Nucleus accumbens (tissue), 56 donors: ENCODE measurements at places on chromosomes 1 and 21.
A peak's percentile ranks its signal among the peaks of the same experiment; 100 is the strongest.

GRCh38 chr1:228455715-228456114 lies 31.5 kb upstream of the RNF187 start:
- DNase-seq: no peak

GRCh38 chr21:35402061-35402460 lies 353.0 kb upstream of the RUNX1 start:
- DNase-seq: no peak

- no peak for DNase-seq
Observed at GRCh38 chr1:8061673-8062386, 35.7 kb upstream of the ERRFI1 start.

- DNase-seq: no peak
Observed at GRCh38 chr1:65277605-65278347, 31.6 kb upstream of the DNAJC6 start.

GRCh38 chr1:186202271-186202764 lies 172.7 kb downstream of the TPR start:
- no peak for DNase-seq

DNA sequence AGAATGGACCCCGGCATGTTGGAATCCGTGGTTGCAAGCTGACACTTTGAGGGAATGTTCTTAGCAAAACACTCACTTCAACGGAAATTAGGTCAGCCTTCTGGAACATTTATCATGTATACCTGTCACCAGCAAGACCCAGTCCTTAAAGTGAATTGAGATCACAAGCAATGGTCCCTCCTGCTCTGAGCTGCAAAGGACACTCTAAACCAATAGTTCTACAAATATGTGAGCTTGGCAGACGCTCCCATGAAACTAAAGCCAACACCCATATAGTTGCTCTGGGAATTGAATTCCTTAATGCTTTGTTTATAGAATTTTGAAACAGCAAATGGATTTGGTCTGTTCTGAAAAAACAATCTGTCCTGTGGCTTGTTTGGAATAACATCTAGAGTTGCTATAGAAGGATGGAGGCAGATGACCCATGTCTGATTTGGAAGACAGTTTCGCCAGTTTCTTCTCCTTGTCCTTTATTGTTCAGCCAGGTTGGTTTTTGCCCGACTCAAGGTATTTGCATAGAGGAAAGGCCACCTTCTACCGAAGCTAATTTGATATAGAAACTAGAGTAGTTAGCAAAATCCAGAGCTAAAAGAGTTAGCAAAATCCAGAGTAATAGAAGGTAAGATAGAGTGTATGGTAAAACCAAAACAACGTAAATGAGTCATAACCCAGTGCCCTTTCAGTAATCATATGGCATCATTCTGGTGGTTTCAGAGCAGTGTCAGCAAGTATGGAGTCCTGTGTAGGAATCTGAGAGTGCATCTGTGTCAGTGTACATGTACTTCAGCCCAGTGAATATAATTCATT lies 236.2 kb downstream of the NFIA start:
- DNase-seq: no peak

DNA sequence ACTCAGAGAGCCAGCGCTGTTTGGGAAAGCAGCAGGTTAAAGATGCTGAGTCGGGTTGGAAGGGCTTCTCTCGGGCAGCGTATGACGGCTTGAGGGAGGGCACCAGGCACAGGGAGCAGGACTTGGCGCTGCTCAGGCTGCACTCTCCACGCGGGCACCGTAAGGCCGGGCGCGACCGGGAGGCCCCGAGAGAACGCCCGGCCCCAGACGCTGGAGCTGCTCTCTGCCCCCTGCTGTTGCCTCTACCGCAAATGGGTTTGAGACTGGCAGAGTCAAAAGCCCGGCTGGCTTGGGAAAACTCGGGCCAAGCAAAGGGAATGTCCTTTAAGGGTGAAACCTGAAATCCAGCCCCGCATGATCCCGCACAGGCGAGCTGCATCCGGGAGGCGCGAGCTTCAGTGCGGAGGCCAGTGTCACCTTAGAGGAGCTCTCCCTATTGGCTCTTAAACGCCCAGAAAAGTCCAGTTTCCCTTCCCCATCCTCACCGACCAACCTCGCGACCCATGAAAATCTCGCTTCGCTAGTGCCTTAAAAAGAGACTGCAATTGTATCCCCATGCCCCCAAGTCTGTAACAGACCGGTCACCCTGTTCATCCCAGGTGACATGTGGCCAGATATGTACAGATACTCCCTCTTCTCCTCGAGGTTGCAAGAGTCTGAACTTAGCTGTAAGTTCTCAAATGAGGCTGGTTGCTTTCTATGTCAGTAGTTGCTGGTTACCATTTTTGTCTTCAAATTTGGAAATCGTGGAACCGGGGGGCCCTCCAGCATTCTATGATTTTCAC lies 1.1 kb downstream of the PRRX1 start:
- DNase-seq: peak; percentile 22

DNA sequence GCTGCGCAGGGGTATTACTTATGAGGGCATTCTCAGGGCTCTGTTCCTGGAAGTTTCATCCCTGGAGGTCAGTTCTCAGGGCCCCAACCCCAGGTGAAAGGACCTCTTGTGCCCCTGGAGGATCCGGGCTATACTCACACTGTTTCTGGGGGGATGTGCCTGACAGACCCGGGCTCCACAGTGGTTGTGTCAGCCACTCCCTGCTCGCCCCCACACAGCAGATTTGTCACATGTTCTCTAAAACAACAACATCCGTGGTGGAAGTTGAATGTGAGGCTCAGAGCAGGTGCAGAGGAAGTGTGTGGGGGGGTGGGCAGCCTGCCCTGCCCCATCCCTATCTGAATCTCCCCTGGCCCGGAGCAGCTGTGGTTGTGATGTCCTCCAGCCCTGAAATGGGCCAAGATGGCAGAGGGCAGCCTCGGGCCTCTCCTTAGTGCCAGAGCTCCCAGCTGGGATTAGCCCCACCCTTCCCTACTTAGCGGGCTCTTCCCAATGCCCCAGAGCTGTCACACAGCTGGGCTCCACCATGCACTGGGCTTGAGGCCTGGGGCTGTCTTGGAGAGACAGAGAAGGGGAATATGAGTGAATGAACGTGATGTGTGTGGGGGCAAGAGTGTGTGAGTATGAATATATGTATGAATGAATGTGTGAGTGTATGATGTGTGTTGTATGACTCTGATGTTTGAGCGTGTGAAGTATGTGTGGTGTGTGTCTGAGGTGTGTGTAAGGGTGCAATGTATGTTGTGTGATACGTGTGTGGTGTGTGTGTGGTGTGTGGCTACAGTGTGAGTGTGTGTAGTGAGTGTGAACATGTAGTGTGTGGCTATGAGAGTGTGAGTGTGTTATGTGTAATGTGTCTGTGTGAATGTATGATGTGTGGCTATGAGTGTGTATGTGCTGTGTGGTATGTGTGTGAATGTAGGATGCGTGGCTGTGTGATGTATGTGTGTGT lies 1.5 kb upstream of the FCMR start:
- DNase-seq: no peak

- DNase-seq: no peak
Observed at GRCh38 chr1:230280906-230281413, 145.2 kb downstream of the PGBD5 start.

DNA sequence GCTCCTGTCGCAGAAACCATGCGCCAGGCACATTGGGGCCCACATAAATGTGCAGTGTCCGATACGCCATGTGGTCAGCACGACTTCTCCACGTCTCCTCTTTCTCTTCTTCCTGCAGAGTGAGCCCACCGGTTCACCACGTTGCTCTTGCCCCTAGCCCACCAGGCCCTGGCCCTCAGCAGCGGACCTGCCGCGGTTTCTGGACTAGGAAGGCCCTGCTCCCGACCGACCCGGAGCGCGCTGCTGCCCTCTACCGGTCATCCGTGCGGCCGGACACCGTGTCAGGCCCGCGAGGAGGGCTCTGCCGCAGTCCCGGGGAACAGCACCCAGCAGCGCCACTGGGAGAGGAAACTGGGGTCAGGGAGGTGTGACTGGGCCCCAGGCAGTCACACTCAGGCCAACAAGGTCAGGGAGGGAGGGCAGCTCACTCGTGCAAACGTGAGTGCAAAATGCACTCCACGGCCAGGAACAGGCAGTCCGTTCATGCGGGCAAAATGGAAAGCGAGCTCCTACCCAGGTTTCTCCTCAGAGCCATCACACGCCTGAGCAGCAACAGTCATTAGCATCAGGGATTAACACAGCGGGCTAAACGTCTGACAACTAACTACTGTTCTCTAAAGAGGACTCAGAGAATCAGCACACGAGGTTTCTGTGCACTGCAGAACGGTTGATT lies 13.7 kb downstream of the TLR5 start:
- no peak for DNase-seq

DNA sequence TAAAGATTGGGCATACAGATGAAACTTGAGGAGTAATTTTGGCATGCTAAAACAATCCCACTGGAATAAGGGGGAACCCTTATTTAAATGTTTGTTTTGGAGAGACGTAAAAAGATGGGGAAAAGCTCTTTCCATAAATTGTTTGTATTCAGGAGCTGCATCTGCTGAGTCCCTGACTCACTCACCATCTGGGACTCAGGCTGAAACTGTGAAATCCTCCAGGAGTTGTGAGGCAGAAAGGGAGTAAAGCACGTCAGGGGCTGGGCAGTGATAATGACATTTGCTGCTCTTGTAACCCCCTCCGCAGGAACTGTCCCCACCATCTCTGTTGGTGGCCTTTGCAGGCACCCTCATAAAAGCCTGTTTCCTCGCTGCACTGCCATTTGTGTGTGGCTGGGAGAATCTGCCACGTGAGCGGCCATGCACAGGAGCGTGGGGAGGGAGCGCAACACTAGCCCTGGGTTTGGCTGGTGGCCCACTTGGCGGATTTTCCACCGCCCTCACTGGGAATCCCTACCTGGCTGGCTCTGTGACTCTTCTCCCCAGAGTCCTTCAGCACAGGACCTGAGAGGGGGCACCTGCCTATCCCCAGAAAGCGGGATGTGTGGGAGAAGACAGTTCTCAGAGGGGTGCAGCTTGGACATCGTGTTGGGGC lies 45.3 kb downstream of the ZSCAN20 start:
- no peak for DNase-seq
